Daoy (cell line): ENCODE measurements at places on chromosomes 16 and 17. TPM values are rescaled to one million over a fixed set of nuclear protein-coding genes. Genes with fewer than 3 reads are reported as not detected.

Gene CCL4L2
- total RNA-seq, result 0.63 and 2.9 TPM in 2 replicates

Gene FN3K
- total RNA-seq, result not detected in 2 replicates

Gene SGSH
- total RNA-seq, result 2.1 and 2.4 TPM in 2 replicates

Gene KLHL10
- 0.74 TPM in 1 of 2 replicates, not detected in the other for total RNA-seq

Gene CSH2
- total RNA-seq, result not detected in 2 replicates

Gene MSLN
- not detected in 2 replicates for total RNA-seq

Gene CDRT15L2
- total RNA-seq, result not detected in 2 replicates

Gene ABI3
- total RNA-seq, result 0.29 TPM in 1 of 2 replicates, not detected in the other

Gene CCDC92B
- not detected in 2 replicates for total RNA-seq

Gene PTGES3L
- total RNA-seq, result 0.06 and 0.23 TPM in 2 replicates

Gene BAHCC1
- 6.8 and 11.0 TPM in 2 replicates for total RNA-seq

Gene OR1F1
- not detected in 2 replicates for total RNA-seq

Gene PRKAR1A
- total RNA-seq, result 173 and 260 TPM in 2 replicates

Gene TAC4
- total RNA-seq, result not detected in 2 replicates

Gene DNASE1L2
- 0.89 and 1.0 TPM in 2 replicates for total RNA-seq

Gene C17orf67
- 0.17 TPM in 1 of 2 replicates, not detected in the other for total RNA-seq

Gene ALDH3A1
- 1.4 TPM in 1 of 2 replicates, not detected in the other for total RNA-seq

Gene TMEM98
- 57.9 and 67.3 TPM in 2 replicates for total RNA-seq

DNA sequence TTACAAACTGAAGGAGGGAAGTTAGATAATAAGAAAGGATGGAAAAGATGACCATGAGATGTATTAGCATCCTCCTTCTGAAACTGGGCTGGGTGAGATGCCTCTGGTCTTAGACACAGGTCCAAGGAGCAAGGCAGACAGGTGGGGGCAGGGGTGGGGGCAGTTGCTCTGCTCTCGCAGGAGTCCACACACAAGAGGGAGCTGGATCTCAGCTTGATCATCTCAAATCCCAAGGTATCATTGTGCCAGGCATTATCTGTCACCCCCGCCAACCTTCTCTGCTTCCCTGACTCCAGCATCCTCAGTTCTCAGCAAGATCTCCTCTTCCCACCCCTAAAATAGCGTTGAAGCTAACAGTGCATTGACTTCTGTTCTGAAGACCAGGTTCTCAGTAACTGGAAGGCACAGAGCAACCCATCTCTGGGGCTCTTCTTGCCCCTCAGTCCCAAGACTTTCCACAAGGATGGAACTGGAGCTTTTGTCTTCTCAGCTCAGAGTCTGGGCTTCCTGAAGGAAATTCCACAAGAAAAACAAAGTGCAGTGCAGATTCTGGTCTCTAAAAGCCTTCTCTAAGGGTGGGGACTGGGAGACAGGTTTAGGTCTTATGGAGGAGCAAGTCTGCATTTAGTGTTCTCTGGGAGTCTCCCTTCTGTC lies 1.6 kb downstream of the FLOT2 start:
- no peak for DNase-seq

- DNase-seq, result peak; percentile 92
Measured at GRCh38 chr17:1111599-1112443, 68.0 kb downstream of the ABR start.

GRCh38 chr17:81967533-81968395 lies 6.8 kb upstream of the NOTUM start:
- peak; percentile 73 for DNase-seq

DNA sequence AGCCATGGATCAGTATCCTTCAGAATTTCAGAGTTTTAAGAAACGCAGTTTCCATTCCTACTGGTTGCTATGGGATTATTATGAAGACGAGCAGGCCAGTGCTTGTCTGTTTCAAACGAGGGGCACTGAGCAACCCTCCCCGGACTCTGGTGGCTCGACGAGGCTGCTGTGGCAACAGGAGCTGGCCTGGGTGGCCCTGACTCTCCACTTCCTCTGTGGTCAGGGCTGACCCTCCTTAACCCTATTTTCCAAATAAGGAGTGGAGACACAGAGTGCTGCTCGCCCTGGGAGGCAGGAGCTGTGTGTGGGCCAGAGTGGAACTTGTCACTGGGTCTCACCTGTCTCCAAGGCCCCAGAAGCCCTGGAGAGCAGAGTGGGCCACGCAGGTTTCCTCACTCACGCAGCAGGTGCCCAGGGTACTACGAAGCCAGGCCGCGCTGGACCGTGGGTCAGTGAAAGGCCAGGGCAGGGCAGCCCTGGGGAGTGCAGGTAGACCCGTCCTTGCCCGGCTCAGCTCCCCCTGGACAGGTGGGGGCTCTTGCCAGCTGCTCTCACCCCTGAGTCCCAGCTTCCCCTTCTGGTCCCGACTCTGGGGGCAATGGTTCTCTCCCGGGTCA lies 3.3 kb downstream of the GALNS start:
- no peak for DNase-seq

DNA sequence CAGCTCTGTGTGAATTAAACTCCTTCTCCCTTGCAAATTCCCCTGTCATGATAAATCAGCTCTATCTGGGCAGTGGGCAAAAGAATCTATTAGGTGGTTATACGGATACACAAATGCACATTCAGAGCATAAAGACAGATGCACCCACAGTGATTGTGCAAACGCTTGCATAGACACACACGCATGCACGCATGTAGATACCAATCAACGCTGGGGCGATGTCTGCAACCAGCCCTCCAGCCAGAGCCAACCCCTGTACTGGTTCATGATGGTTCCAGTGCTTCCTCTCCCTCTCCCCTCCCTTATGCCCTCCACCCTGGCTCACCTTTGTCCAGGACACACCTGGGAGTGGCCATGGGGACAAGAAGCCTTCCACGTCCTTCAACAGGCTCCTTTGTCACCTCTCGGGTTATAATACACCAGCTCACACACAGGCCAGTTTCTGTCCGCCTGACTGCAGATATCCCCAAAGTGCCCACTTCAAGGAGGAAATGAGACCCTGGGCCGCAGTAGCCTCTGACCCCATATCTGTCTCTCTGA lies 33.1 kb upstream of the SNN start:
- DNase-seq, result no peak

DNA sequence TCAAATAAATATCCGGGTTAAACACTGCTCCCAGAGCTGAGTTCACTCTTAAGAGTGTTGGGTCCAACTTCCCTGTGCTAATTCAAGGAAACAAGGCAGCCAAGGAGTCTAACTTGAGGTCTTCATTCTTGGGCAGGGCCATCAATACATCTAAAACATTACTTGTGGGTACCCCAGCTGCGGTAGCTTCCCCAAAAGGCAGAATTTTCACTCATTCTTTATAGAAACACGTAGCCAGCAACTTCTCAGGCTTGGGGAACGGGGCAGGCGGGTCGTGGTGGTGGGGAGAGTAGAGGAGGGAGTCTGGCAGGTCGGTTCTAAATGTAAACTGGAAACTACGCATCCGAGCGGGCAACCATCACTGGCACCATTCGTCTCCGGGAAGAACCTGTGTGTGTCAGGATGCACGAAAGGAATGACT lies 666 bp upstream of the METTL9 start:
- DNase-seq, result no peak

- no peak for DNase-seq
Measured at GRCh38 chr16:79659344-79659743, 58.8 kb upstream of the MAF start.

DNA sequence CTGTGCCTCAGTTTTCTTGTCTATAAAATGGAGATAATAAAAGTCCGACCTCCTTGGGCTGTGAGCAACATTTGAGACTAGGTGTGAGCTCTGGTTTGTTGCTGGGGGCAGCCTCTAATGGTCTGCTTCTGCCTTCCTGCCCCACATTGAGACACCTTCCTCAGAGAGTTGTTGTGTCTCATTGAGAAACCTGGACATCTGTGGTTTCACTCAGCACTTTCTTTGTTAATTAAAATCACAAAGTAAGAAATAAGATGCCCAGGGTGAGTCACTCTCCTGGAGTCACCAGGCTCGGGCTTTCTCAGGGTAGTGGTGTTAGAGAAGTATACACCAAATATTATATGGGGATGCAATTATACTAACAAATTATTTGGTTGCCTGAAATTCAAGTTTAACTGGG lies 389.2 kb upstream of the SALL1 start:
- no peak for DNase-seq

- peak; percentile 82 for DNase-seq
Measured at GRCh38 chr17:72392056-72393010, 271.5 kb downstream of the SOX9 start.

DNA sequence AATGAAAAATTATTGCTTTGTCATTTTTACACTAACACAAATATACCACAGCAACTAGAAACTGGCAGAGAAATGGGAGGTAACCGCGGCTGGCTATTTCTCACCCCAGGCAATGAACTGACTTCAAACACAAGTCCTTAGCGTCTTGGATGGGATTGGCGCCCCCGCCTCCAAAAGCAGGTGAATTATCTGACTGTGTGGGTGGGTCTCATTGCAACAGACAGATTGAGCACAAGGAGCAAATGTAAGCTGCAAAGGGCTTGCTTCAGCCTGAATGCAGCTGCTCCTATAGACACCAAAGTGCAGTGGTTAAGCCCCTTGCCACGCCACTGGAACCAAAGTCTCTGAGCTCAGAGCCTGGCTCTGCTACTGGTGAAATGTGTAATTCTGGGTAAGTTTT lies 225.0 kb downstream of the XYLT1 start:
- no peak for DNase-seq

DNA sequence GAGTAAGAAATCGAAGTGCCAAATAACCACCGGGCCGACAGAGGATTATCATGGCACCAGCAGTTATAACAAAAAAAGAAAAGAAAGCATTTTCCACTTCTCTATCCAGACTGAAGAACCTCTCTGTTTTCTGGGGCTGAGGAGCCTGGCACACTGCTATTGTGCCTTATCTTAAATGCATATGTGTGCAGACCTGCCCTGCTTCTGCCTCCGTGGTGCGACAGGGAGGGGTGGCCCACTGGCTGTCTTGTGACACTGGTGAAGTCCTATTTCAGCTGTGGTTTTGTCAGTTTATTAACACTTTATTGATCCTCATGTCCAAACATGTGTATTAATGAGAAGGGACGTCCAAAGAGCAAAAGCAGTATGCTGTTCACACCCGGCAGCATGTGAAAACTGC lies 55.4 kb downstream of the CDK5R1 start:
- no peak for DNase-seq

DNA sequence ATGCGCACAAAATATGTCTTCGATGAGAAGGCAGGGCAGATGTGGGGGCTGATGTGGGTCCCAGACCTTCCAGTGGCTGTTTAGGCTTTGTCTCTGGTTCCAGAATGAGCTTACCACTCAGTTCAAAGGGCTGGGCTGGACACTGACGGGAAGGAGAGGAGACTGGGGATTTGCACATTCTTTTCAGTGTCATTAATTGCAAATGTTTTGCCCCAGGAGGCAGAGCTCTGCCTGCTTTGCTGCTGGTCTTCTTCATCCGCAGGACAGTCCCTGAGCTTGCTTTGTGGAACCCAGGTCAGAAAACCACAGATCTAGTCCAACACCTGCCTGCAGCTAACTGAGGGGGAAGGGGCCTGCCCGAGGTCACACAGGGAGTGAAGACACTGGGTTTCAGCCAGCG lies 20.9 kb downstream of the KCNG4 start:
- DNase-seq, result no peak

GRCh38 chr16:29705030-29705429 lies 26.1 kb downstream of the QPRT start:
- no peak for DNase-seq

GRCh38 chr17:49180303-49180702 lies 30.1 kb downstream of the GNGT2 start:
- DNase-seq, result peak; percentile 46

DNA sequence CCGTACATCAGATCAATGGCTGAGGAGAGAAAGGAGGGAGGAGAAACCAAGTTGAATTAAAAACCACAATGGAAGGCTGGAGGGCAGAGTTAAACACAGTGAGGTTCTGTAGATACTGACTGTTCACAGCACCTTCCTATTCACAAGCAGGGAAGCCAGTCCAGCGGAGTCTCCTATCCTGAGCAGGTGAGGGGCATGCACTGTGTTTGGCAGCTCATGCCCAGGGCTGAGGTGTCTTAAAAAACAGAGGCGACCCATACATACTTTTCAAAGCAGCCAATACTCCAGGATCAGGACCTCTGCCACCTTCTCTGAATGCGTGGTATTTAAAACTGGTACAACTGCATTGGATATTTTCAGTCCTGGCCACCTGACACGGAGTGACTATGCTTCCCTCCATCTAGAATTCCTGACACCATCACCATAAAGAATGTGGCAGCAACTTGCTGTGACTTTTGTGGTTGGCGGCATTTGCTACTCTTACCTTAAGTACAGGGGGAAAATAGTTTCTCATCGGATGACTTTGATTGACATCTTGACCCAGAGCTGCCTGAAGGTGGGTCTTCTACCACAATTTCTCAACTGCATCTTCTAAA lies 21.5 kb downstream of the USP22 start:
- no peak for DNase-seq

GRCh38 chr17:64732336-64733006 lies 70.4 kb upstream of the SMURF2 start:
- peak; percentile 87 for DNase-seq

GRCh38 chr16:69179328-69180010 lies 7.5 kb upstream of the SNTB2 start:
- DNase-seq, result peak; percentile 38

DNA sequence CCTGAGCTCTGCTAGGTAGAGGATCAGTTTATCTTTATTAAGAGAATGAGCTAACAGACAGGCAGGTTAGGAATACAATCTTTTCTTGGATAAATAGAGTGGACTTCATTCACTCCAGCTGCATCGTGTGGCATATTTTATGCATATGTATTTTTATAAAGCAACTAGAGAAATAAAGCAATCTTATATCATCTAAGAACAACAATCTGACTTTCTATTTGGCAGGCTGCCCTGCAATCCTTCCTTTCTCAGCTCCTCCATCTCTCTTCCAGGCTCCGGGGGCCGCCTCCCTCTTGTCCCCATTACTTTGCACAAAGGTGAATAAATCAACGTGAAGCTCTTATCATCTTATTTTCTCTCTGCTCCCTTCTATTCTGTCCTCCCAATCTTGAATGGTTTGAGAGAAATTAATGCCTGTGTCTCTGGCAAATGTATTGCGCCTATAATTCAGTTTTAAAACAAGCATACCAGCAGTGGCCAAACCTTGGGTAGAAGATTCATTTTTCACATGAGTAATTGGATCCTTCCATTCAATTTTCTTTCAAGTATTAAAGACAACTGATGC lies 64.5 kb downstream of the HS3ST3A1 start:
- DNase-seq, result no peak

- DNase-seq, result no peak
Measured at GRCh38 chr17:48440669-48441068, 10.7 kb upstream of the SKAP1 start.
